ENCODE measurements at places on chromosomes 2 and 18. TPM values are rescaled to one million over a fixed set of nuclear protein-coding genes. Genes with fewer than 3 reads are reported as not detected.

ATP8B1 gene
- 66.2 TPM for total RNA-seq

ALK gene
- total RNA-seq = not detected

ATOH8 gene
- 0.47 TPM for total RNA-seq

TNP1 gene
- not detected for total RNA-seq

SLC4A3 gene
- total RNA-seq = 20.2 TPM

CABYR gene
- total RNA-seq = 10.6 TPM

RMDN2 gene
- 4.7 TPM for total RNA-seq

LIMS2 gene
- not detected for total RNA-seq

CYP27C1 gene
- total RNA-seq = not detected

SIX3 gene
- not detected for total RNA-seq

CD8B gene
- not detected for total RNA-seq

HDLBP gene
- 429 TPM for total RNA-seq

CFAP65 gene
- total RNA-seq = 1.3 TPM

FAM237A gene
- total RNA-seq = not detected

SKOR2 gene
- not detected for total RNA-seq

PRKAG3 gene
- total RNA-seq = not detected

TMEM247 gene
- not detected for total RNA-seq

ALLC gene
- not detected for total RNA-seq

KCNG2 gene
- total RNA-seq = not detected

POU3F3 gene
- total RNA-seq = not detected

CTAGE1 gene
- total RNA-seq = not detected

RNF152 gene
- total RNA-seq = 1.0 TPM
